Coronary artery (tissue), 2 donors: ENCODE measurements at places on chromosomes 12 and 14.

DNA sequence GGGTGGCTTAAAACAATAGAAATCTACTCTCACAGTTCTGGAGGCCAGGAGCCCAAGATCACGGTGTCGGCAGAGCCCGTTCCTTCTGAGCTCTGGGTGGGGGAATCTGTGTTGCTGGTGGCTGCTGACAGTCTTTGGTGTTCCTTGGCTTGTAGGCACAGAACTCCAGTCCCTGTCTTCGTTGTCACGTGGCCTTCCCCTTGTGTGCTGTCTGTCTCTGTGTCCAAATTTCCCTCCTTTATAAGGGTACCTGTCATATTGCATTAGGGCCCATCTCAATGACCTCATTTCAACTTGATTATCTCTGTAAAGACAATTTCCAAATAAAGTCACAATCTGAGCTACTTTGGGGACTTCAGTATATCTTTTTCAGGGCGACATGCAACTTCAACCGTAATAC, 81.6 kb downstream of the CCDC92 start:
- DNase-seq: no peak

GRCh38 chr12:92511786-92512185, 191.0 kb upstream of the PLEKHG7 start:
- DNase-seq: no peak

DNA sequence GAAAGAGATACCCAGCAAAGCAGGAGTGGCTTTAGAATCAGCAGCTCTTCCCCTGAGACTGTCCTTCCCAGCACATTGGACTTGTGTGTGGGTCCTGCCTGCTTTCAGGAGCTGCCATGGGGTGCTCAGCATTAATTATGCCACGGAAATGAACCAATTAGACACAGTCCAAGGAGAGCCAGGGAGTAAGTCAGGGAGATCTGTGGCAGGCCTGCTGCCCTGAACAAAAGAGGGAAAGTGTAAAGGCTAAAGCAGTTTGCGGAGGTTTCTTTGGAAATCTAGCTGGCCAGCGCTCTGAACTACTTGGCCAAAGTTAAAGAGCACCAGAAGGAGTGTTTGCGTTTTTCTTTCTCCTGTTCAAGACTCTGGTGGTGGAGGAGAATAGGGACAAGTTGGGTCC, 65.7 kb upstream of the SRSF5 start:
- no peak for DNase-seq

- DNase-seq: no peak
Measured at GRCh38 chr12:56206452-56207166, 15.1 kb downstream of the RNF41 start.

DNA sequence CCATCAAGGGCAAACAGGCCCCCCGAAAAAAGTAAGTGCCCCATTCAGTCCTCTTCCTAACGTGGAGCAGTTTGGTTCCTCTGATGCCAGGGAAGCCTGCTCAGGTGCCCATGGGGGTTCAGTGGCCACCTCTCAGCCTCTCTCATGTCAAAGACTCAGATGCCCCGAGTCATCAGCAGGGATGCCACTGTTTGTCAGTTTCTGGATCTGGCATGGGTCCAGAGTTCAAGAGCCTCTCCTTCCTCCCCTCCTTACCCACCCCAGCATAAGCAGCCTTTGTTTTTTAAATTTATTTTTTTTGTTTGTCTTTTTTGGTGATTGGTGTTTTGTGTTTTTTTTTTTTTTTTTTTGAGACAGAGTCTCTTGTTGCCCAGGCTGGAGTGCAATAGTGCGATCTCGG, 11.3 kb downstream of the KMT5A start:
- no peak for DNase-seq
